SK-N-SH treated with all-trans-retinoic acid at 6 μM for 48 hours (cell line): ENCODE measurements at places on chromosomes 2 and 18.

DNA sequence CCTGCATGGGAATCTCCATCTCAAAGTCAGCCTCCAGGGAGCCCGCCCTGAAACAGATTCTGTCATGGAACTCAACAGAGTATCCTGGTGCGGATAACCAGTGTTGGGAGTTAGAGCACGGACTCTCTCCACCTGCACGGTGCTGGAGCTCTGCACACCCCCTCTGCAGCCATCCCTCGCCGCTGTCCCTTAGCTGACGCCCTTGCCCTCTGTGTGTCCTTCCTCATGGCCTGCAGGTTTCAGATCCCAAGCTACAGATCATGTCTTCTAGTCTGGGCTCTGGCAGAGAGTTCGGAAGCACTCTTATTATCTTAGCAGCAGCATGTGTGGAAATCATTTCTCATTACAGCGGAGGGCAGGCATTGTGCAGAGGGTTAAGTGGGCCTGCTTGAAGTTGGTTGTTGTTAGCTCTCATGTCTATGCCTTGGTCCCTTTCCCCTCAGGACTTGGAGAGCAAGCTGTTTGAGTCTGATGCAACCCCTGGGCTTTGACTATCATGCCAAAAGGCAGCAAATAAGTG, 26.0 kb downstream of the TMEM127 start:
- ATAC-seq, result no peak

DNA sequence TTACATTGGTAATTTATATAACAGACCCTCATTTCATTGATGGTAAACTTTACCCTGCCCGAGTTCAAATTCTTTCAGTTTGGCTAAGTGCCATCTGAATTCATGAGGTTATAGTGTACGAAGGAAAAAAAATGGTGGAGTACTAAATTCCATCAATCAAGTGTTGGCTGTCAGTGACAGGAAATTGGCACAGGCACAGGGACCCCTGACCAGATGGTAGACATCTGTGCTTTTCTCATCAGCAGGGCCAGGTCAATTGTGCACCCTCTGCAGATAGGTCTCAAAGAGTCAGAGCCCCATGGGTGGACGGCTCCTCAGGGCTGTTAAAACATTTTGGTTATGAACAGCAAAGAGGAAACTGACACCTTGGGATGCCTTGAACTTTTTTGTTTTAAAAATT, 439.2 kb downstream of the SETBP1 start:
- ATAC-seq, result no peak

- ATAC-seq, result no peak
Observed at GRCh38 chr2:188569431-188570165, 277.9 kb downstream of the GULP1 start.

GRCh38 chr2:44965684-44966083, 24.2 kb downstream of the SIX3 start:
- ATAC-seq, result no peak

GRCh38 chr2:217897816-217898806, 104.7 kb downstream of the TNS1 start:
- ATAC-seq, result no peak

DNA sequence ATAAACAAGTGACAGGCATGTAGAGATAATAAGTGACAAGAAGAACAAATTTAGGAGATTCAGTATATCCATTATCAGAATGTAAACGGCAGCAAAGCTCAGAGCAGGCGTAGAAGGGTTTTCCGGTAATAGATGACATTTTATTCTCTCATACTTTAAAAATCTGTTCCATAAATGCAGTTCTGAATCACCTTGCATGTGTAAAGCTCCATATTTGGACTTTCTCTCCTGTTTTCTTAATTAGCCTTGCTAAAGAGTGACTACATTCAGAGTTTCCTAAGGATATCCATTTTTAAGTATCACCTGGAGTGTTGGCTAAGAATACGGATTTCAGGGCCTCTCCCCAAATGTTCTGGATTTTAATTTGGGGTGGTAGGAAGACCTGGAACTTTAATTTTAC, 122.0 kb downstream of the SPP2 start:
- ATAC-seq, result no peak

- no peak for ATAC-seq
Observed at GRCh38 chr2:230492107-230492506, 76.1 kb downstream of the SP100 start.

DNA sequence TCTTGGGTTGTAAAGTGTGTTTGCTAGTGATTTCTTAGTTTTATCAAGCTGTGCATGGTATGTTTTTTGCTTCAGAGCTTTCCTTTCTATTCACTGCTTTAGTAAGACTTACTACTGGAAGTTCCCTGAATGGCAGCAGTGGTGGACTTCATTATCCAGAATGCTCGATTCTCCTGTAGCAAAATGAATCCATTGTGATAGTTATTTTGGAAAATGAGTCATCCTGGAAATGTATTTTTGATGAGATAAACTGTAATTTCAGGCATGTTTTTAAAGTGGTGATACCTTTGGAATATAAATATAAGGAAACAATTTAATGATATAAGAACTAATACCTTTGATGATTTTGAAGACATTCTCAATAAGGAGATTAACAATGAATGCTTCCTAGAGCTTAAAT, 387.1 kb downstream of the PTPRM start:
- no peak for ATAC-seq

DNA sequence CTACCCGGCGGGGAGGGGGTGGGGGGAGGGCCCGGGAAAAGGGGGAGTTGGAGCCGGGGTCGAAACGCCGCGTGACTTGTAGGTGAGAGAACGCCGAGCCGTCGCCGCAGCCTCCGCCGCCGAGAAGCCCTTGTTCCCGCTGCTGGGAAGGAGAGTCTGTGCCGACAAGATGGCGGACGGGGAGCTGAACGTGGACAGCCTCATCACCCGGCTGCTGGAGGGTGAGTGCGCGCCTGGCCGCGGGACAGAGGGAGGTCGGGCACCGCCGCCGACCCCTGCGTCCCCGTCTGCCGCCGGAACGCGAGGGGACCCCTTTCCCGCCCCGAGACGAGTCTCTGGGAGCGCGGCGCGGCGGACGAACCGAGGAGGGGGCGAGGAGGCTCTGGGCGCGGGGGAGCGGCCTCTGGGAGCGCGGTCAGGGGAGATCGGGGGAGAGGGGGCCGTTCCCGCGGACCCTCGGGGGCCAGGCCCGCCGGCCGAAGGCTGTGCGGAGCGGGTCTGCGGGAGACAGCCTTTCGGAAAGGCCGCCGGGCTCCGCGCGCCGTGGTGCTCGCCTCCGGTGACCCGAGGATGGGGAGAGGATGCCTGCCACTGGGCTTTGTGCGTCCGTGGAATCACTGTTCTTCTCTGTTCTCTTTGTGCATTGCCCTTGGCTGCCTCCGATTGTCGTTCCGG, 463 bp downstream of the PPP1CB start:
- ATAC-seq, result peak; percentile 74

DNA sequence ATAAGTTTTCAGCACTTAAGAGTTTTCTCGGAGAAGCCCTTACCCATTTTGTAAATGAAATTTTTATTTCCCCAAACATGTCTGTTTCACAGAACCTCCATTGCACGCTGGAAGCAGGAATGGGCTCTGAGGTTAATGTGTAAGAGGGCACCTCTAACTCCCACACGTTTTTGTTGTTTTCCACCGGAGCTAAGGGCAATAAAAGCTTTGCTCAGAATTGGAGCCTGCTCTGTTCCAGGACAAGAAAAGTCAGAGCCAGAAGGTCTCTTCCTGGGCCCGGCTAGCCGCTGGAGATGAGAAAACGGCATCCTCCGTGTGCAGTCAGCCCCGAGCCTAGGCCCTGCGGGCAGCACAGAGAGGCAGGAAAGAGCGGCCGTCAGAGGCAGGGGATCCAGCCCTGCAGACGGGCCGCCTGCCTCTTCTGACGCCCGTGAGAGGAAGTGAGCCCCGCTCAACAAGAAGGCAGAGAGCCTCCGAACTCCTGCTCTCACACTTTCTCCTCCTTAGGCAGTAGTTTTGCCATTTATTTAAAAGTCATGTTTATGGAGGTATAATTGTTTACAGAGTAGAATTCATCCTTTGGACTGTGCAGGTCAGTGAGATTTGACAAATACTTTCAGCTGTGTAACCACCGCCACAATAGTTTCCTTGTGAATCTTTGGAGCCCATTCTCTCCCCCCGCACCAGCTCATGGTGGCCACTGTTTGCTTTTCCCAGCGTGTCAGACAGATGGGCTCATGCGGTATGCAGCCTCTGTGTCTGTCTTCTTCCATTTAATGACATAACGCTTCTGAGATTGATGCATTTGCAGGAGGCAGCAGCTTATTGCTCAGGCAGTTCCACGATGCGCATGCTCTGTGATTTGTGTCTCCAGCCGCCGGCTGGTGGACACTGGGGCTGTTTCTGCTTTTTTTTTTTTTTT, 117.3 kb downstream of the GALR1 start:
- ATAC-seq, result no peak

DNA sequence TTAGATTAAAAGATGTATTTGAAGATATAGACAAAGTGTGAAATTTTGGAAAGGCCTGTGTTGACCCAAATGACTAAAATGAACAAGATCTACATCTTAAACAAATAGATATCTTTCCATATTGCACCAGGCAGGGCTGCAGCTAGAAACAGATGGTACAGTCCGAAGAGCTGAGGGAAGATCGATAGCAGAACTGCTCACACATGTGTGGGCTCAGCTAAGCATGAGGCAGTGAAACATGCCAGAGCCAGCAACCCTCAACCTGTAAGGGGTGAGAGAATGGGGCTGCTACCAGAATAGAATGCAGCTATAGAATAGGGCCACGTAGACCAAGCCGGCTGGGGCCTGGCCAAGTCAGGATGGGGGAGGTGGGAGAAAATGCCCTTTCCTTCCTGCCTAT, 87.8 kb downstream of the SLC5A7 start:
- peak; percentile 30; the same call in 2 of the 3 replicates for ATAC-seq

DNA sequence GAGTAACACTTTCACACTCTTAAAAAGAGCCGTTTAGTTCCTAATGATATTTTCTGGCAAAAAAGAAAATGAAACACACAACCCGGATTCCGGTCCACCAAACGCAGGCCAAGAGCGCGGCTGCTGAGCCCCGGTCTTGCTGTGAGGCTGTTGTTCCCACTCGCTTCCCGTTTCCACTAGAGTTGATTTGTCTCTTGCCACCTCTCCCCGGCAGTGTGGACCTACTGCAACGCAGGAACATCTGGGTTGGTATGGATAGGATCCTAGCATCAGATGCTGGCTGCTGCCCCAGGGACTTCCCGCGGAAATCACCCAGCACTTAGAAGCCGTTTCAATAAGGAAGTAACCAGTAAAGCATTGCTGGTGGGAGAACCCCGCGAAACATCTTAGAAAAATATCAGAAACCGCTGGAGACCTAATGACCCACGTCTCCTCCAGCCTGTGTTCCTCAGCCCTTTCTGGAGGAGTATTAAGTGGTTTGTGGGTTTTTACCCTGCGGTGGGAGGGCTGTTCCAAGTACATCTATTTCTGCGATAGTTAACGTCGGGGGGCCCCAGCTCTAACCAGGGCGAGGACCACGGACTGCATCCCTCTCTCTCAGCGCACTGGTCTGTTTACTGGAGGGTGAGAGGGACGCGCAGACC, 939 bp downstream of the DOCK10 start:
- ATAC-seq, result peak; percentile 48

DNA sequence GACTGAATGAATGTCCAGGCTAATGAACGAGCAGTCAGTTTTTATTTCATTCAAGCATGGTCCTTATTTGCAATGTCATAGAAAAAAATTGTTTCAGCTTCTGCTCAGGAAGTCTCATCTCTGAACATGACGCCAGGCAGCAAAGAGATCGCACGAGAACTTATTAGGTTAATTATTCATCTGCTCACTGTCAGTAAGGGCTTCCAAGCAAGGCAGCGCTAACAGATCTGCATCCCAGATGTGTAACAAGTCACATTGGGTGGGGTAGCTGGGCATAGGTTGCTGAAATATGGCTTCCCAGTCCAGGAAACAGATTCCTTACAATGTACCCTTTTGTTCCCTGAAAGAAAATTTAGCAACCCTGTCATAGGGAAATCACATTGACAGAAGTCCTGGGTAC, 63.5 kb downstream of the ANKRD44 start:
- ATAC-seq, result peak; percentile 24; the same call in 1 of the 3 replicates

DNA sequence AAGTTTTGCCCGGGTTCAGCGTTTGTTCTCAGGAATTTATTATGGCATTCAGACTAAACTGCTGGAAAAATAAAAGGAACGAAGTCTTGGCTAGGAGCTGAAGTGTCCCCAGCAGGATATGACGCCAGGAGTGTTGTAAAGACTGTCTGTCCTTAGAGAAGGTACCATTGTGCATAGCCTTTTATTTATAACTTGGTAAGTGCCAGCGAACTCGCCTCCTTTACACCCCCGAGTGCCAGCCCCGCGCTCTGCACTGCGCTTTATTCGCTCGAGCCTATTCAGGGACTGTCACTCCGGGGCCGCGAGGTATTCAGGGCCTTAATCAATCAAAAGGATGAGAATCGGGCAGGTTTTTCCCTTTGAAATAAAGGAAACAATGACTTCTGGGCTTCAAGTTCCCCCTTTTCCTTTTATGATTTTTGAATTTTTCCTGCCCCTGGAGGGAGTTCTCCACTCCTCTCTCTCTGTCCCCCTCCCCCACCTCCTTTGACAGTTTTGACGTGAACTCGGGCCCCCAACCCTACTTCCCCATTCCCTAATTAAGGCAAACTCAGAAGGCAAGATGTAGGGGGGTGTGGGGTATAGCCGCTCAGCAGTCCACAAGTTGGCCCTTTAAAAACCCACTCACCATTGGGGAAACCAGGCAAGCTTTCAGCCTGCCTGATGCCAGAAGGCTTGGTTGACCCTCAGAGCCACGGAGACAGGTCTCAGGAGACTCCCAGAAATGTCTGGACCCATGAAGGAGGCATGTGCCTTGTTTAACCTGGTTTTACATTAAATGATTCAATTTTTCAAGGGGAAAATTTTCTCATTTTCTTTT, 1.3 kb upstream of the PAX3 start:
- no peak for ATAC-seq
